Tibial nerve (tissue), 4 donors: ENCODE measurements at places on chromosomes 4 and X.

- no peak for DNase-seq
Measured at GRCh38 chr4:105061731-105062130, 84.9 kb upstream of the TET2 start.

GRCh38 chr4:74997948-74998729, 65.2 kb downstream of the PARM1 start:
- no peak for DNase-seq

- no peak for DNase-seq
Measured at GRCh38 chrX:16963216-16963615, 16.8 kb downstream of the REPS2 start.

DNA sequence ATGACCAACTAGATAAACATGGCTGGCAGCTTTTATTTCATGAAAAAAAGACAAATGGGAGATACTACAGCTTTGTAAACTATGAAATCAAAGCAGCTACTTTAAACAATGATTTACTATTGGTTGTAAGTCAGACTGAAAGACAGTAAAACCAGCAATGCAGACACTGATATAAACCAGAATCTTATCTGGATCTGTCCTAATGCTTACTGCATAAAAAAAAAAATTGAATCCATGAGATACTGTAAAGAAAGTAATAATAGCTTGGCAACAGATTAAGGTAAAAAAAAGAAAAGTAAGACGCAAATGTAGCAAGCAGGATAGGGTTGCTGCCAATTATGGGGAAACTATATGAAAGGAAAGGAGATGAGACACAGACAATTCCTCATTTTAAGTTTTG, 7.3 kb downstream of the LCORL start:
- DNase-seq, result no peak

DNA sequence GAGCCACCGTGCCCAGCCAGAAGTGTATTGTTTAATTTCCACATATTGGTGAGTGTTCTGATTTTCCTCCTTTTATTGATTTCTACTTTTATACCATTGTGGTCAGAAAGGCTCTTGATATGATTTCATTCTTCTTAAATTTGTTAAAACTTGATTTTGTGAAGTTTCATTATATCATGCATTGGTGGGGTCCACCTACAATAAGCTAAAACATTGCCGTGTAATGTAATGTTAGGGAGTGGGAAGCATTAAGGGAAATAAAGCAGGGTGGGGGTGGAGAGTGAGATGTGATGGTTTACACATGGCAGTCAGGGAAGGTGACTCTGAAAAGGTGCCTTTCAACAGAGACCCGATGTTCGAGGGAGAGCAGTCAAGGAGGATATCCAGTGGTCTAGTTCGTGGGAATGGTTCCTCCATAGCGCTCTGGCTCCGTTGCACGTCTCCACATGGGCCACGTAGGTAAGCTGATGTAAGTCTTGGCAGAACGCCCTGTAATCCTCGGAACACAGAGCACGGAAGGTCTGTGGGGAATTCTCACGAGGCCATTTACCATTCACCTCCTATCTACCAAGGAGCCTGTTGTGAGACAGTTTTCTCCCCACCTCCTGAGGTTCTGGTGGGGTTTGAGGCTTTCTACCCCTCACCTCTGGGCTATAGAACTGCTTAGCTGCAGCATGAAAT, 7.7 kb upstream of the WDR13 start:
- DNase-seq, result no peak

GRCh38 chr4:169723207-169723965, 34.4 kb downstream of the HPF1 start:
- no peak for DNase-seq
